ENCODE measurements at places on chromosomes 11 and 22.
A peak's percentile ranks its signal among the peaks of the same experiment; 100 is the strongest.

DNA sequence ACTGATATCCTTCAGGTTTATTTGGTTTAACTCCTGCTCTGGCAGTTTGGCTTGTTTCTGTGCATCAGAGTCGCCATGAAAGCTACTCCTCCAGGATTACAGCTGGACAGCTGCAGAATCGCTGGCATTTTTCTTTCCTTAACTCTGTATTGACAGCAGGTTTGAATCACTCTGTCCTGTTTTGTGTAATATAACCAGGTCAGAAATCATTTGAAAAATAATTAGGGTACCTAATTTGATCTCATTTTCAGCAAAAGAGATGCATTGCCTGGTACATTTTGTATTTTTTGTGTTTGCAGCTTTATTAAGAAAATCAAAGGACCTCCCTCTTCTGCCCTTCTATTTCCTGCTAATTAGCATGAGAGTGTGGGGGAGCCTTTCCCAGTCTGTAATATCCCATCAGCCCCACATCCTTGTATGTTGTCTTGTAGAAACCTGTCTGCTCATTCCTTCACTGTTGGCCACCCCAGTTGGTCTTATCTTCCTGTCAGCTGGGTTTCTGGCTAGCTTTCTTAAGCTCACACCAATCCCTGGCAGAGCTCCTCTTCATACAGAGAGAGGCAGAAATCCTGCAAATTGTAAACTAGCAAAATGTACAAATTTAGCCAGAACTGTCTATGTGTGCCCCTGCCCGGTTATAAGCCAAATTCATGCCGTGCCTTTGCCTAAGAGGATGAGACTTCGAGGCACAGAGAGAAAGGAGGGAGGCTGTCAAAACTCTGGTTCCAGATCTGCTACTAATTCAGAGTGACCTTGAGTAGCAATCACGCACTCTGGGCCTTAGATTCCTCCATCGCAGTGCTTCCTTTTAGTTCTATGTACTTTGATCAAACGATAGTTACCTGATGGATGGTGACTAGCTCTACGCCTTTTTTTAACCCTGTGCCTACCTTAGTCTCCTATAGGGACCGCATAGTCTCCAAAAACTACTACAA is 200.6 kb downstream of the NAV2 start:
- no peak for DNase-seq

GRCh38 chr11:17646451-17647145 is 72.8 kb upstream of the MYOD1 start:
- no peak for DNase-seq

- DNase-seq, result no peak
Observed at GRCh38 chr11:75292943-75293342, 52.4 kb downstream of the TPBGL start.

GRCh38 chr11:7480113-7480512 is 5.2 kb upstream of the OLFML1 start:
- no peak for DNase-seq

DNA sequence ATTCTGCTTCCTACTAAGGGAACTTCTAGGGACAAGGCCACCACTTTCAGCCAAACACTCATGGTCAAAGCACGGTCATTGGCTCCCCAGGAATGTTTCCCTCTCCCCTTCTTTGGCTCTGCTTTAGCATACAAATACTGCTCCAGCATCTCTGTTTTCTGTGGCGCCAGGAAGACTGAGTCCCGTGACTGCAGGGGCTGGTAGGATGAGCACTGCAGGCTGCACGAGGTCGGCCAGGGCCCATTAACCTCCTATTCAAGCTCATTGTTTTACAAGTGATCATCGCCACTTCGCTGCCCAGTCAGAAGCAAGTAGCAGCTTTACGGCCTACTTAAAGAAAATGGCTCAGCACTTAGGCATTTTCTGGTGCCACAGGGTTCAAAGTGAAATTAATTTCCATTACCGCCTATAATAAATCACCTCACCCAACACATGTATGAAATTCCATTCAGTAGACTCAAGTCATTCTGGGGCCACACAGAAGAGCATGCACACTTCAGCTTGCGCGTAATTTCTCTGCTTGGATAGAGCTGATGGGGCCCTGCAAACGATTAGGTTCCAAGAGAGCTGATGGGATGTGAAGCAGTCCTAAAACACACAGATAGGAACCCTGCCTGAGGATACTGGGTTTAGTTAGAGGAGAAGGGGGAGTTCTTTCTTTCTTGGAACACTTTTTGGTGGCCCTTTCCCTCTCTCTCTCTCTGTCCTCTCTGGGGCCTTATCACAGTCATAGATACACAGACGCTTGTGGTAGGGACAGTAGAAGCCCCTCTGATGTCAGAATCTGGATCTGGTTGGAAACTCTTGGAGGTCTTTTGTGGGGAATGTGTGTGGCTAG is 173.7 kb downstream of the KIF18A start:
- DNase-seq, result no peak

- no peak for DNase-seq
Observed at GRCh38 chr22:20206709-20207215, 55.9 kb upstream of the CCDC188 start.

DNA sequence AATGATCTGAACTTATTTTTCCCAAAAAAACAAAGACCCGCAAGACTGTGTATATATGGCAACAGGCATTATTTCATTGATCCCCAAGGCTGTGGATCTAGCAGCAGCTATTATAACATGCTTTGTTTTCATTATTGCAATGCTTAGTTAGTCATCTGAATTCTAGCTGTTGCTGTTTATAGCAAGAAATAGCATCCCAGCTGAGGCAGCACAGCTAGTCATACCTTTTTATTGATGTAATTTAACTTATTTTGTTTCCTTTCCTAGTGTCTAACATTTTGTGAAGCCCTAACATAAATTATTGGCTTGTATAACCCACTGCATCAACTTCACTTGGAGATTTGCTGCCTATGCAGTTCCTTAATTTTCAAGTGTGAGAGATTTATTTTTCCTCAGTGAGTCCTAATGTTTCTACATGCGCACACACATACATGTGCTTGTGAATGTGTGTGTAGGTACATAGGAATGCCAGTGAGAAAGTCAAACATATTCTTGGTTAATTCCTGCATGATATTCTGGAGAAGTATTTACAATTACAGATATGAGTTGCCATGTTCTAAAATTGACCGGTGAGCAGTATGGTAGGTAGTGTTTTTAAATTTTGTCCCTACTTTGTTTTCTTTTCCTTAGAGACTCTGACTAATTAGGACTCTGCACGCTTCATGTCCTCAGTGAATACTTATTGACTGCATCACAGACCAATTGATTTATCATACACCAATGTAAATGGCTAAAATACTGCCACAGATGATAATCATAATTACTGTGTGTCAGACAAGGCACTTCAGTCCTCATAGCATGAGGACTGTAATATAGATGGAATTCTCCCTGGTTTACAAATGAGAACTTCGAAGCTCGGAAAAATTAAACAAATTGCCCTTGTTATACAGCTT is 119.3 kb downstream of the WNT11 start:
- no peak for DNase-seq

GRCh38 chr11:130740819-130741218 is 175.5 kb downstream of the SNX19 start:
- no peak for DNase-seq

DNA sequence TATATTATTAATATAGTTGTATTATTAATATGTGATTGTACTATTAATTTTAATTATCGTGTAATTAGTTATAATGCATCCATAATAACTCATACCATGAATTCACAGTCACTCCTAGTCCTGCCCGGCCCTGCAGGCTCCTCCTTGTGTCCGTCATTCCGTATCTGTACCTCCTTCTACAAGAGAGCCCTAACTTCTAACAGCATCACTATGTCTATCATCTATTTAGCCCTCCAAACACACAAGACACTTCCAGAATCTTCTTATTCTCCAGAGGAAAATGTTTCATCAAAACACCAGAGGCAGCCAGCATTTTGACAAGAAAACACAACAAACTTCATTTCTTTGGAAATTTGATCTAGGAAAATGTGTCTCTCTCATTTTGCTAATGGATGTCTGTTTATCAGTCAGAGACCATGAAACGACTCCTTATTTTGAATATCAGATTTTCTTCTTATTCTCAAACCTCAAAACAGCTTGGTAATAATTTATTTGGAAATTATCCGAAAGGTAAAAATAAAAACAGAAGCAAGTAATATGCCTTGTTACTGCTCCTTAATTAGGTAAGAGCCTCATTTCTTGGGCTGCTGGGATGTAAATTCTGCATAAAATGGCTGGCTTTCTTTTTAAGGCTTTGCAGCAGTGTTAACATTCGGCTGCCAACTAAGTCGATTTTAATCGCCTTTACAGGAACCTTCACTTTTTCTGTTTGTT is 23.1 kb upstream of the SEPTIN5 start:
- DNase-seq, result no peak

DNA sequence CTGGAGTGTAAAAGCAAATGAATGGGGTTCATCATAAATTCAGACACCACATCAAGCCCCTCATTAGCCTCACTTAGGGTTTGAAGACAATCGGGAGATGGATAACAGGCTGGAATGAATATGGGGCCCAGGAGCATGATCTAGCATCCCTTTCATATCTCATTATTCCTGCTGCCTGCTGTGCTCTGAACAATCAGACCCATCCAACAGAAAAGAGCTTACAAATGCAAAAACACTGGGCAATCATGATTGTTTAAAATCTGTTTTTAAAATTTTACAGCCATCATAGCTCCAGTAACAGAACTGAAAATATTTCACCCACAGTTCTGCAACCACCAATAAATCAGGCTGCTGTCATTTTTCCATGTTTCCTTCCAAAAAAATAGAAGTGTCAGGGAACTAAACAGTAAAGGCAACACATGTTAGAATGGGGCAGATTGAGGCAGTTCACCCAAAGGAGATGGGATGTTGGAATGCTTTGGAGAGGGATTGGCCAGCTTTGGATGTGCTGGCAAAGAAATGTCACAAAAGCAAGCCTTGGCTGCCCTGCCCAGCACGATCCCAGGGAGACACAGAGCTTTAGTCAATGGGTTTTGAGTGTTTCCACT is 47.8 kb upstream of the BMAL1 start:
- peak; percentile 27 for DNase-seq

GRCh38 chr11:111913031-111913861 is 712 bp downstream of the HSPB2 start:
- DNase-seq, result no peak

DNA sequence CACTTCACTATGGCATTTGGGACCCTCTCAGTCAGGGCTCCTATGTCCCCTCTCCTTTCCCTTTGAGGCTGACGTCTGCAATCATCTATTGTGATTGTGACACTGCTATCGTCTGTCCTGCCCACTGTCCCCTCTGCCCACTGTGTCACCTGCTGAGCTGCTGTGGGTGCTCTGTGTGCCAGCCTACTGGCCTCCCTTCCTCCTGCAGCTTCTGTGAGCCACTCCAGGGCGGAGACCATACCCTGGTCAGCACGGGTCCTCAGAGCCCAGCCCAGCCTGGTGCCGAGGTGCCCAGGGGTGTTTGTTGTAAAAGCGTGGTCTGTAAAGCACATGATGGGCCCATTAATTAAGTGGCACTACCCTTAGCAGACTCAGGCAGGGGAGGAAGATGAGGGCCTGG is 29.4 kb downstream of the MPPED1 start:
- DNase-seq, result no peak

DNA sequence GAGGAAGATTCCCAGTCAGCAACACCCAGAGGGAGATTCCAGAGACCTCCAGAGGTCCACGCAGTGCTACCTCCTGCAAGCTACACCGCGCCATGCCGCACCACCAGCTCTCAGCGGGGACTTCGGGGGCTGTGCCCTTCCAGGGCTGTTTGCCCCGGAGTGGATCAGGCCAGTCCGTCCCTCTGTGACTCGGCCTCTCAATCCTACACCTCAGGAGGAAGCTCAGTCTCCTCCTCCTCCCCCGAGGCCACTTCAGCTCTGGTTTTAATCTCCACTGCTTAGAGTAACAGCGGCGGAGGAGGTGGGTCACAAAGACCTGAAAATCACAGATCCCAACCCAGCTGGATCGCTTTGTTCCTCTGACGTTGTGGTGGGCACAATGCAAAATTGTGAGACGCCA is 68.6 kb downstream of the PHF21B start:
- DNase-seq, result no peak

GRCh38 chr11:75800136-75800675 is 14.8 kb upstream of the UVRAG start:
- no peak for DNase-seq

DNA sequence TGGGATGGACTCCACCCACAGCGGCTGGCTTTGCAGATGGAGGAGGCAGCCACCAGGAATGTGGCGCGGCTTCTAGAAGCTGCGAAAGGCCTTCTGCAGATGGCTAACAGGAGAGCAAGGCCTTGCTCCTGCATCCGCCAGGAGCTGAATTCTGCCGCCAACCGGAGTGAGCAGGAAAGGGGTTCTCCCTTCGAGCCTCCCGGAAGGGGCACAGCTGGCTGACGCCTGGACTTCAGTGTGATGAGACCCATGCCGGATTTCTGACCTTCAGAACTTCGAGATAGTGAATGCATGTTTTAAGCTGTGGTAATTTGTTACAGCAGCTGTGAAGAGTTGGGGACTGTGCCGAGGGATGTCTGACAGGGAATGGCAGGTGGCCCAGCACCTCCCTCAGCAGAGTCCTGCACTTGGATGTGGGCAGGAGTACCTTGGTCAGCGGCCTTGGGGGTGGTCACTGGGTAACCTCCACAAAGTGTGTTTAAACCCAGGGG is 7.7 kb downstream of the TBC1D22A start:
- DNase-seq, result no peak

DNA sequence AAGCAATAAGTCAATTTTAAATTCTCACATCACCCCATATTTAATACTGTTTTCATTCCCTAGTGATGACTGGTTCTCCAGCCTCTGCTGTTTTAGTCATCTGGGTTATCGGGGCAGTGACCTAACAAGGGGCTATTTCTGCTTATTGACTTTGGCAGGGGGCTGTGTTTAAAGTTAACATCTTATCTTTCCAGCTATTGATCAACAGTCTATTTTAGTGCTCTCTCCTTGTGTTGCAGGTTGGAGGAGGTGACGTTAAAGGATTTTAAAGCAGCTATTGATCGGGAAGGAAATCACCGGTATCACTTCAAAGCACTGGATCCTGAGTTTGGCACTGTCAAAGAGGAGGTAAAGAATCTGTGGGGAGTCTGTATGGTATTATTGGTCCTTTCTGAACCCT is 7.7 kb upstream of the DLAT start:
- DNase-seq, result no peak

DNA sequence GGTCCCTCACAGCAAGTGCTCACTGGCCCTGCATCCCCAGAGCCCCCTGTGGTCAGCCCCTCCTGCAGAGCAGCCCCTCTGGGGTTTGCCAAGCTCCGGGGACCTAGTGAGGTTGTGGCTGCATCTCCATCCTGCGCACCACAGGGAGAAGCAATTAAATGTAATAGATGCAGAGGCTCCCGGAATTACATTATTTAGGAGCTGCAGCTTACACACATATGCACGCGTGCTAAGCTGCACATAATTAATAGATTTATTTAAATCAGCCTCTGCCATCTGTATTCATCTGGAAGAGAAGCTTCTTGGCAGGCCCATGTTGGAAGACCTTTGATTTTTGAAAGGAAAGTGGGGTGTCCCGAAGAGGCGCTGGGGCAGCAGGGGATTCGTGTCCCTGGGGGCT is 1271.5 kb downstream of the BRD1 start:
- DNase-seq, result no peak

DNA sequence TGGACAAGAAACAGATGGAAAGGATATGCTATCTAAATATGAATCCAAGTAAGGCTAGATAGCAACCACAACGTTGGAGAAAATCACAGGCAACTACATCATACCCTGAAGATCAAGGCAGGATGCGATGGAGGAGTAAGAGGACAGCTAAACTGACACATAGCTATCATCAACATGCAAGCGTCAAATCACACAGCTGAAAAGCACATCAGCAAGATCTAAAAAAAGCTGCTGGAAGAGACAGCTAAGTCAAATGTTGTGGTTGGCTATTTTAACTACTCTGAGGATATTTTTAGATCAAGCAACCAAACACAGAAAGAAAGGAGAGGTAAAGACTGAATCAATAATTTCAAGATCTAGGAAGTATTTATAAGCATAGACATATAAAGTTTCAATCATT is 466.9 kb downstream of the BRD1 start:
- DNase-seq, result no peak

All from NCI-H2227 treated with DMSO at 0.1 percent for 48 hours (cell line).